Stimulated activated CD8-positive, alpha-beta memory T cell treated with anti-CD3 and anti-CD28 coated beads, Interleukin-4, amount 100 ng/mL, for 4 hours (primary cell): ENCODE measurements at places on chromosomes 2 and 18.

- DNase-seq: no peak
Observed at GRCh38 chr2:260507-261161, 3.2 kb downstream of the SH3YL1 start.

- DNase-seq: no peak
Observed at GRCh38 chr2:228465408-228465807, 283.9 kb upstream of the SPHKAP start.

GRCh38 chr2:23487735-23488492 lies 102.9 kb downstream of the KLHL29 start:
- DNase-seq: no peak

DNA sequence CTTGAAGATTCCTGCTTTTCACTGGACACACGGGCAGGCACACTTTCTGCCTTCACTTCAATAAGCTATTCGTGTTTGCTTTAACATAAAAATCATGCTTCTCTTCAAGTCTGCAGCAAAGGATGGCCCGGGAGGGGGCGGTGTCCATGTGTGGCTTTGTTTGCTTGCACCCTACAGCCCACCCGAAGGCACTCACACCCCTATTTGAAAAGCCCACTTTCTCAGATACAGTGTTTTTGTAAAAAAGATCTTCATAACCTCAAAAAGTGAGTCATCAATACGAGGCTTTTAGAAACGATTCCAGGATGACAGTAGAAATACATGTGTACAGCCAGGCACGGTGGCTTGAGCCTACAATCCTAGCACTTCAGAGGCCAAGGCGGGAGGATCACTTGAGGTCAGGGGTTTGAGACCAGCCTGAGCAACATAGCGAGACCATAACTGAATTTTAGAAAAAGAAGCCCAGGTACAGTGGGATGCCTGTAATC lies 36.5 kb upstream of the HPCAL1 start:
- DNase-seq: no peak

DNA sequence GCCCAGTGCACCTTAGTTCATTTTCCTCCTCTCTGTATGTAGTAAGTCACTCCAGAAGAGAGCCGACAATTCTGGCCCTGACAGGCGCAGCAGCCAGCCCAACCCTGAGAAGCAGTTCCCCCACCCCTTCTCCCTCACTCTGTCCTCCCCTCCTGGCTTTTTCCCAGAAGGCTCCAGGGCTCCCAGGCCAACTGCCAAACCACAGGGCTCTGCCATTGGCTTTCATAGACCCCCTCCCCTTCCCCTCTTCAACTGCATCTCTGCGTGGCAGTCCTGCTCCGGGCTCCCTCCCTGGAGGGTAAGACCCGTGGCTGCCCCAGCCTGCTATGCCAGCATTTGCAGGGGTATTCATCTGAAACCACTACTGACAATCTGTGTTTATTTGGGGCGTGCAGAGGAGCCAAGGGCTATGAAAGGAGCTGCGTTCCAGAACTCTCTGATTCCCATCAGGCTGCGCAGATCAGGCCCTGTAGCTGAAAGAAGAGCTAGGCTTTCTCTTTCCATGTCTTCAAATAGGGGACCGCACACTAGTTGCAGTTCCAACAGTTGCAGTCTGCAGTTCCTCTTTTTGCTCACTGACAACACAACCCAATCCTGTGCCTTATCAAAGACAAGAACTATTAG lies 388.6 kb upstream of the TNP1 start:
- no peak for DNase-seq

GRCh38 chr2:167140767-167141166 lies 252.5 kb downstream of the XIRP2 start:
- DNase-seq: no peak

GRCh38 chr2:144274131-144274530 lies 245.8 kb downstream of the ZEB2 start:
- DNase-seq: no peak

DNA sequence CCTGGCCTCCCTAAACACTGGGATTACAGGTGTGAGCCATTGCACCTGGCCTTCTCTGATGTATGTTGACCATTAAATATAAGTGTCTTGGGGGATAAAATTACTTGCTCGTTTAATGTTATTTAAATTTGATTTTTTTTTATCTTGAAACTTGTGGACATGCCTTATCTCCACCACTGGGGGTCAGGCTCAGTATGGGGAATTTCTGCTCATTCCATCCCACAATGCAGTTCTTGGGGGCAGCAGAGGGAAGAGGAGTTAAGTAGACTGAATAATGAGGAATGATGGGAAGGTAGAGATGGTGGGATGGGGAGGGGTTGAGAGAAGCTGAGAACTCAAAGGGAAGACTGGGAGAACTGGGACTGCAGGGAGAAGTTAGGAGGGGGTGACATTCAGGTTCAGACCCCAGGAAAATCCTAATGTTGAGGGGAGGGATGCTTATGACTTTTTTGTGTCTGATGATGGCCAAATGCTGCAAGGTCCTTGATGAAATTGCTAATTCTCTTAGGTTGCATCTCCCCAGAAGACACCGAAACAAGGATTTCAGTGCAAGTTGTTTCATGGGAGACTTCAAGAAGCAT lies 174.2 kb downstream of the MIB1 start:
- no peak for DNase-seq

- DNase-seq: no peak
Observed at GRCh38 chr2:118762290-118762689, 85.2 kb downstream of the EN1 start.

- no peak for DNase-seq
Observed at GRCh38 chr2:105771836-105772235, 27.1 kb downstream of the NCK2 start.

DNA sequence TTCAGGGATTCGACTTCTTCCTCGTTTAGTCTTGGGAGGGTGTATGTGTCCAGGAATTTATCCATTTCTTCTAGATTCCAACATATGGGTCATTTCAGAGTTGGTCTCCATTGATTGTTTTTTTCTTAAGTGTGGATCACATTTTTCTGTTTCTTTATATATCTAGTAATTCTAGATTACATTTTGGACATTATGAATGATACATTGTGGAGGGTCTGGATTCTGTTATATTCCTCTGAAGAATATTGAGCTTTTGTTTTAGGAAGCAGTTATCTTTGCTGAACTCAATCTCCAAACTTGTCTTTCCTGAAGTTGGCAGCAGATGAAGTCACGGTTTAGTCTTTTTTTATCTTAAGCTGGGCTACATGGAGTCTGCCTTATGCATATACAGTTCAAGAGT lies 9.3 kb downstream of the FAM228B start:
- no peak for DNase-seq

- no peak for DNase-seq
Observed at GRCh38 chr2:236017446-236017845, 150.7 kb downstream of the GBX2 start.

DNA sequence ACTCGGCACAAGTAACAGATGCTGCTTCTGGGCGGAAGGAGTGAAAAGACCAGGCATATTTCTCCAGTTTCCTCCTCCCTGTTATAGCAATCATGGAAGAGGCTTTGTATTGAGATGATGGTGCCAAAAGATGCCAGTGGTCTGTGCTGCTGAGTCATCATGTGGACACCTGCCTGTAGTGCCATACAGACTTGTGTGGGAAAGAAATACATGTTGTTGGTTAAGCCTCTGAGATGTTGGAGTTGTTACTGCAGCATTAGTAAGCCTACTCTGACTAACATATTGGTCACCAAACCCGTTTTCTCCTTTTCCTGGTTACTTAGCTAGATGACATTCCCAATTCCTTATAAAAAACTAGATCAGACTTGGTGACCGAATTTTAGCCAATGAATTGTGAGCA lies 356.9 kb downstream of the ZNF521 start:
- DNase-seq: no peak

DNA sequence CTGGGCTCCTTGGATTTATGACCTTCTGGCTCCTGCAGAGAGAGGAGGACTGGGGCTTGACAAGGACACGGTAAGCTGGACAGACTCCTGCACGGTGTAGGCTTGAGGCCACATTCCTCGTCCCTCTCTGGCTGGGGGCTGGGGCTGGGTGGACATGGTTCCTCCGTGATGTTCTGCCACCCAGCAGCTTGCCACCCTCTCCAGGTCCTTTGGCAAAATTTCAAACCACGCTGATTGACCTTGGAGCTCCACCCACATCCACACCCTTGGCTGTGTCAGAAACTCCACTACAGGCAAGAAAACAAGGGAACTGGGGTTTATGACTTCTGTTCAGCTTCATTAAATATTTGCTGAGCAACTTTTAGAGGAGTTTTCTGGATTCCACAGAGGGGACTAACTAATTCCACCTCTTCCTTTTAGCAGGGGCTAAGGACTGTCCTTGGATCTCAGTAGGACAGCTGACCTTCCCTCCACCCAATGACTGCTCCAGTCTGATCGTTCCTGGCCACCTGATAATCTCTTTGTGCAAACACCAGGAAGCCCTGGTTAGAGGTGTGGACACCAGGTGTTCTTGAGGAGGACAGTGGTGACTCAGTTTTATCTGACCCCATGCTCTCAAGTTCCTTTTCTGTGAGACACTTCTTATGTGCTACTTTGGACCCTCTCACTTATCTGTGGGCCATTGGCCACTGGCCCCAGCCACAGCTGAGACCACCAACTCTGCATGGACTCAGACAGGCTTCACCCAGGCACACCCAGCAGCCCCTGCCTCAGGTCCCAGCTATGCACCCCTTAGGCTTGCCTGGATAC lies 29.3 kb downstream of the GPR55 start:
- DNase-seq: no peak

DNA sequence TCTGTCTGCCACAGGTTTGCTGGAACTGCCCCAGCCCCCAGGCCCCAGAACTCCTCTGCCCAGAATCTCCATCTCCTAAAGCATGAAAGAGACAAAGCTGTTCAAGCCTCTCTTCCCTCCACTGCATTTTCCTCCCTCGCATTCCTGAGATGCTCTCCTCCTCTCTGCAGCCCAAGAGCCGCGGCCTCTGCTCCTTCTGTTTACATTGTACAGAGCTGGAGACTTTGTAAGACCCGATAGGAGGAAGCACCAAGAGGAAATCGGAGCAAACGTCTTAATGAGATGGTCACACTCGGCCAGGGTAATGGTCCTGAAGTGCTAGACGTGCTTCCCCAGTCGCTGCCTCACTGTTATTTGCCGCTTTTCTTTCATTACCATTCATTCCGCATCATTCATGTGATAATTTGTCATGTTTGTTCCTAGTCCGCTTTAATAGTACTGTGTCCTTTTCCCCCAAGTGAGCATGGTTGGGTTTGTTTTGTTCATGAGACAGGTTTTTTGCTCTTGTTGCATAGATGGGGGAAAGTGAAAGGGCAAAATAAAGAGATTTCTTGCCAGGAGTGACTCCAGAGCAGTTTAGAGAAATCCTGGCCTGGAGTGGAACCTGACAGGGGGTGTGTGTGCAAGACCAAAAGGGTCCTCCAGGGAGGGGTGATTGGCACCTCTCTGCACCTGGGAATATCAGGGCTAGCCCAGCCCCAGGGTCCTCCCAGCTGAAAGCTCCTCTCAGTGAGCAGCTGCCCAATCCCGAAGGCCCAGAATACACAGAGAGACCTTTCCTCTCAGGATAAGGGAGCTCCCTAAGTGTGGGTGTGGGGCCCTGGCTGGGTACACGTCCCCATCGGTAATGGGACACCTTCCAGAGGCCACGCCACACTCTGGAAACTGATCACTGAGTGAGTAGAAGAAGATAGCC lies 44.9 kb upstream of the ID2 start:
- no peak for DNase-seq

GRCh38 chr2:176872406-176872805 lies 340.2 kb upstream of the HNRNPA3 start:
- DNase-seq: no peak

GRCh38 chr2:179614121-179614520 lies 247.3 kb downstream of the ZNF385B start:
- DNase-seq: no peak

DNA sequence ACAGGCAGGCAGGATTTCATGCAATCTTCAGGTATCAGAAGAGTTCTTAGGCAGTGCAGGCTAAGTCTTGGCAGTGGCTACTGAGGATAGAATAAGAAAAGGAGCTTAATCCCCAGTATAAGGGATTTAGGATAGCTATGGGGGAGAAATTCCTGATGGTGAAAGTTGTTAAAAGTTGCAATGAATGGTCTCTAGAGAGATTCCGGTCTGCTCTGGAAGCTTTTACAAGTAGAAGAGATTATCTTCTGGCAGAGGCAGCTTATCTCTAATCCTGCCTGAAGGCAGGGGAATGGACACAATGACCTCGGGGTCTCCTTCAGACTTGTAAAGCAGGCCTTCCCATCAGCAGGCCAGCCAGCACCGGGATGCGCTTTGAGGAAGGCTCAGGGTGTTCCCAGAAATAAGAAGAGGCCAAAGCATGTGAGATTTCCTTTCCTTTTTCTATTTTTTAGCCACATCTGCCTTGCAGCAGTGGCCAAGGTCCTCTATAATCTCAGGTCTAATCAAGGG lies 253.9 kb upstream of the KLHL29 start:
- DNase-seq: no peak

- DNase-seq: no peak
Observed at GRCh38 chr18:42801706-42802105, 313.8 kb downstream of the RIT2 start.

GRCh38 chr2:63692002-63692606 lies 103.3 kb downstream of the MDH1 start:
- DNase-seq: no peak

GRCh38 chr2:6510532-6510931 lies 355.2 kb downstream of the CMPK2 start:
- no peak for DNase-seq

DNA sequence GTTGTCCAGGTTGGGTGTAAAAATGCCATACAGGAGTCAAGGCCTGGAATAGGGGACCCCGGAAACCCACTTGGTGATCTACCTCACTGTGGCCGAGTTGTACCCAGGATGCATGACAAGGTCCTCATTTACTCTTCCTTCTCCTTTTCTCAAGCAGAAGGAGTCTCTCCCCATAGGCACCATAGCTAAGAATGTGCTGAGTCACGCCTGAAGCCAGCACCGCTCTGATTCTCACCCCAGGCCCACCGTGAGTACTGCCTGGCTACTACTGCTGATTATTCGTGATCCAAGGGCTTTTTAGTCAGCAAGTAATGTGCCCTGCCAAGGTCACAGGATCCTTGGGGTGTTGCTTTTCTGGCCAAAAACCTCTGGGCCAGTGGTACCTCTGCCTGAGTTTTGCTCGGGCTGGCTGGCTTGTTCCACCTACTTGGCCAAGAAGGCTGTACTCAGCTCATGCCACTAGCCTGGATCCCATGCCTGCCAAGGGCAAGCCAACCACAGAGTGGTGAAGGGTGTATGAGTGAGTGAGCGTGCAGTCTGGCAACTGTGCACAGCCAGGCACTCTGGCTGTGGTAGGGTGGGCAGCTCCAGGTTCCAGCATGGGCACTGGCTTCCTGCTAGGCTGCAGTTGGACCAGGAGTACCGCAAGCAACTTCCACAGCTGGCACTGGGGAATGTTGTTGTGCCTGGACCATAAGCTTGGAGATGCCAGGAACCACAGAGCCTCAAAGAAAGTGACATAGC lies 650.1 kb upstream of the VRK2 start:
- no peak for DNase-seq
